ENCODE measurements at places on chromosomes 5 and 9.
A peak's percentile ranks its signal among the peaks of the same experiment; 100 is the strongest.

- no peak for DNase-seq
These were observed 15.6 kb downstream of the TEX53 start for GRCh38 chr9:114641967-114642366.

- no peak for DNase-seq
These were observed 42.7 kb downstream of the DDX31 start for GRCh38 chr9:132627106-132627505.

GRCh38 chr5:138974227-138975063 lies 99.3 kb upstream of the LRRTM2 start:
- DNase-seq: no peak

DNA sequence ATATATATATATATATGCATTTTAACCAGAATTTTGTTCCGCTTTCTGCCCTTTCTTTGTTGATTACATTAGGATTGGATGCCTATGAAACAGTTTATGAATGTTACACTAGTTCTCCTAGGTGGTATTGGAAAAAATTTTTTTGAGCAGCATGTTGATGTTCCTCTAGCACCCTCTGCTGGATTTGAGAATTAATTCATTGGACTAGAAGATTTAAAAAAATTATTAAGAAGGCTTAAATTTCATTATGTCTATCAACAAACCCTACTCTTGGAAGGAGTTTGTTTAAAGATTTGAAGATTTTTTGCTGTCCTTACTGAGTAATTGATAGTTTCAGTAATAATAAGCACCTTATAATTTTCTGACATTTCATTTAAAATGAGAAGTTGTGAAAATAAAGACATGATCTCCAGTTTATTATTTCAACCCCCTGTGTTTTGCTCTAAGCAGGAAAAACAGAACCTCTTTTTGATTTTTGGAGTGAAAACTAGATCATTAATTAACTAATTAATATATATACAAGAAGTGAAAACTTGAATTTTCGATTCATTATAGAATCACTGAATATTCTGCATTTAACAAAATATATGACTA lies 89.6 kb downstream of the CCDC171 start:
- DNase-seq: peak; percentile 5

DNA sequence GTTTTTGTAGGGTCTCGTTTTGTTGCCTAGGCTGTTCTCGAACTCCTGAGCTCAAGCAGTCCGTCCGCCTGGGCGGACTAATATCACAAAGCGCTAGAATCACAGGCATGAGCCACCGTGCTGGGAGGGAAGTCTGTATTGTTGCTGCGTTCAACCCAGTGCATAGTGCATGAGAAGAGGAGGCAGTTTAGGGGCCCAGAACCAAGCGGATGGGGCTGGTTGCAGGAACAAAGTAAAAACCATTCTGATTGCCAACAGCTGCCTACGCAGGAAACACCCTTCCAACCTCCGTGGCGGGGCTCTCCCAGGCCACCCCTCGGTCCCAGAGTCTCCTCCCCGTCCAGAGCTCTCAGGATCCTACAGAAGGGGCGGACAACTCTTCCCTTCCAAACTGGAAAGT lies 87.1 kb downstream of the ANXA2R start:
- DNase-seq: no peak

- no peak for DNase-seq
These were observed 5.9 kb upstream of the EGR1 start for GRCh38 chr5:138459311-138459933.

GRCh38 chr9:91001146-91001611 lies 199.6 kb downstream of the SYK start:
- peak; percentile 71 for DNase-seq

- DNase-seq: no peak
These were observed 95.2 kb downstream of the SNX18 start for GRCh38 chr5:54612711-54613110.

DNA sequence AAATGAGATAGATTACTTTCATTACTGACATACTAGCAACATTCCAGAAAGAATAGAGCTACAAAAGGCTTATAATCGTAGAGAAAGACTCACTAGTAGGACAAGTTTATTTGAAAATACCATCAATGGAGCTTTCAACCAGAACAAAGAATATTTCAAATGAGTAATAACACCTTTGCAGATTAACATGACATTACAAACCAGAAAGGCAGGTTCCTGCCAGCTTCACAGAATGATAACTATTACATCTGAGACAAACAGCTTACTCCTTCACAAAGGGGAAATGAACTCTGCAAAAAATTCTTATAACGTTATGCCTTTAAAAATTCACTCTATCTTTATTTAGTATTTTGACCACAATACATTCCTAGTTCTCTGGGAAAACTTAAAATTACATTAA lies 103.1 kb downstream of the EPB41L4A start:
- DNase-seq: no peak

GRCh38 chr5:170300361-170301013 lies 2.9 kb upstream of the LCP2 start:
- no peak for DNase-seq

DNA sequence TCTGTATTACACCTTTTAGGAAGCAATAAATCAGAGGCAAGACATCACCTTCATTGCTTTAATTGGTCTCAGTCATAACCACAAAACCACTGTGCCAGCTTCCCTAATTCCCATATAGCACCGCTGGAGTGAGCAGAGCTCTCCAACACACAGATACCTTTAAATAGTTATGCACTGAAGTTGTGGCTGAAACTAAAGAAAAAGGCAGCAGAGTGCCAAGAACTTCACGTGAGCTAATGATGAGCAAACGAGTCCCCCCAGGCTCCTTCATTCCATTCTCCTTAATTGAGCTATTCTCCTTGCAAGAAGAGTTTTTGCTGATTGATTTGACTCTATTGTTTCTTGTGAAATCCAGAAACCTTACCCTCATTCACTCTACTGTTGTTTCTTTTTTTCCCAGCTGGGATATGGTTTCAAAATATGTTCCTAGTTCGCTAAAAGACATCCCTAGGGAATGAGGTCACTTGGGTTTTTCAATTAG lies 501.5 kb downstream of the SPATA31D1 start:
- DNase-seq: peak; percentile 44

GRCh38 chr5:11427569-11427968 lies 476.7 kb downstream of the CTNND2 start:
- no peak for DNase-seq

DNA sequence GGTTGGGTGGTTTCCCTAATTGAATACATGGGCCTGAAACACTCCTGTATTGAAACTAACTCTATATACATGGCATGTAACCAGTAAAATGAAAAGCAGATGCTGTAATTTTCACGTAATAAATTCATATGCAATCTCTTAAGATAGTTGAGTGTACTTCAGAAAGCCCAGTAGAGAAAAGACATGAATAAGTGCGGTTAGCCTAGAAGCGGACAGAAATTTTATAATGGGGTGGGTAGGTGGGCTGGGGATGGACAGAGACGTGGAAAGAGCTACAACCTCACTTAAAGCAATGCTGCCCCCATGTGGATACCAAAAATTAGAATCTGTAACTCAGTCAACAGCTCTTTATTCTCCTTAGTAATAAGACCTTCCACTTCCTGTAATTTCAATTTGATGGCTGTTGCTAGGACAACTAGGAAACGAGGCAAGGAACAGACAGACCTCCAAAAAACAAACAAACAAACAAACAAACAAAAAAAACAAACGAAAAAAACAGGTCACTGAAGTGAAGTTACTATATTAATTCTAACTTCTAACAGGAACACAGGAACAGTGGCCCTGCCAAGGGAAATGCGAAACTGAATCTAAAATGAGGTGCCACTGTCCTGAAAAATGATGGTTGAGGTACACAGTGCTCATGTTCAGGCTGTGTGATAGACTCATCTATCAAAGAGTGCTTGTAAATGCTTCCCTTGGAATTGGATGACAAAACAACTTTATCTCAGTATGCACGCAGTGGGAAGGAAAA lies 103.4 kb upstream of the GNA14 start:
- DNase-seq: peak; percentile 53

GRCh38 chr9:105449081-105449480 lies 1.2 kb downstream of the FSD1L start:
- peak; percentile 21 for DNase-seq

- DNase-seq: no peak
These were observed 2.9 kb downstream of the BAAT start for GRCh38 chr9:101381833-101382342.

- DNase-seq: no peak
These were observed 158.5 kb downstream of the RGS3 start for GRCh38 chr9:113621980-113622379.

- DNase-seq: no peak
These were observed 6.6 kb downstream of the FBP1 start for GRCh38 chr9:94632737-94633136.

GRCh38 chr5:147690595-147690994 lies 91.9 kb downstream of the JAKMIP2 start:
- DNase-seq: peak; percentile 44

- peak; percentile 49 for DNase-seq
These were observed 21.1 kb downstream of the BASP1 start for GRCh38 chr5:17238521-17239041.

DNA sequence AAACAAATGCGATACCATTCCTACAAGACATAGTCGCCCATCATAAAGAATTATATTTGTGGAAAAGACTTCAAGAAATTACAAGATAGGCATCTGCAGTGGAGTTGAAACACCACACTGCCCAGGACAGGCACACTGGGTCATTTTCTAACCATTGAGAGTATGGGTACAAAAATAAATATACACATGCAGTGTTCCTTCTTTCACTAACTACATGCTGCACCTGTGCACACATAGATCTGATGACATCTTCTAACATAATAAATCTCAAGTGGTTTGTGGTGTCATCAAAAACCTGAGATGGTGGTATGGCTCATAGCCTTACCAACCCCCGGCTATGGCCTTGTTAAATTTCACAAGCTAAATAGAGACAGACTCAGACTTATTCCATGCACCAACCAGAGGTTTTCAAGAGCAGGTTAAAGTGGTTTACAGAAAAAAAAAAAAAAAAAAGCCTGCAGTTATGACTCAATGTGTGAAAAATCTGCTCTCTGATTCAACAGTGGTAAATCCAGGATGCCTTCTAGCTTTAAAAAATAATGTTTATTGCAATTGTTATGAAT lies 12.4 kb upstream of the NFIB start:
- DNase-seq: peak; percentile 26

GRCh38 chr9:87862536-87863268 lies 20.0 kb upstream of the SPATA31E1 start:
- DNase-seq: peak; percentile 85

- no peak for DNase-seq
These were observed 666.9 kb upstream of the KLF4 start for GRCh38 chr9:108156270-108156998.

- DNase-seq: no peak
These were observed 289.7 kb downstream of the OSTF1 start for GRCh38 chr9:75378036-75378435.

DNA sequence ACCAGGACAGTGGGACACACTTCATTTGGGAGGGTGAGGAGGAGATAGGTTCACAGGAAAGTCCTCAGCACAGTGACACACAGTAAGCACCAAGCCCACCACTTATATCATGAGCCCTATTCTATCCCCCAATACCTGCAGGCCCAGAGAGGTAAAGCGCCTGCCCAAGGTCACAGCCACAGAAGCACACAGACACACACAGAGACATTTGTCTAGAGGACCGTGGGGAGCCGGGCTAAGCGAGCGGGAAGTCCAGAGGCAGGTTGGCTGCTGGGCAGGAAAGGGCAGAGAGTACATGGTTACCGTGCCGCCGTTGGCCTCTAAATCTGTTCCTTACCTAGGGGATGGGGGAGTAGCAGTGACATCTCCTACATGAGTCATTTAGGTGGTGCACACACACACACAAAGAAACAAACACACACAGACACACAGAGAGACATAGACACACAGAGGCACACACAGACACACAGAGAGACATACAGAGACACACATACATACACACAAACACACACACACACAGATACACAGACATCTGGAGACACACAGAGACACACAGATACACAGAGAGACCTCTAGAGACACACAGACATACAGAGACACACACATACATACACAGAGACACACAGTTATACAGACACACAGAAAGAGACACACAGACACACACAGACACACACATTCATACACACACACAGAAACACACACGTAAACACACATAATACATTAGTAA lies 15.9 kb upstream of the DUSP1 start:
- DNase-seq: no peak

- no peak for DNase-seq
These were observed 854.3 kb upstream of the DMAC1 start for GRCh38 chr9:8653855-8654254.

DNA sequence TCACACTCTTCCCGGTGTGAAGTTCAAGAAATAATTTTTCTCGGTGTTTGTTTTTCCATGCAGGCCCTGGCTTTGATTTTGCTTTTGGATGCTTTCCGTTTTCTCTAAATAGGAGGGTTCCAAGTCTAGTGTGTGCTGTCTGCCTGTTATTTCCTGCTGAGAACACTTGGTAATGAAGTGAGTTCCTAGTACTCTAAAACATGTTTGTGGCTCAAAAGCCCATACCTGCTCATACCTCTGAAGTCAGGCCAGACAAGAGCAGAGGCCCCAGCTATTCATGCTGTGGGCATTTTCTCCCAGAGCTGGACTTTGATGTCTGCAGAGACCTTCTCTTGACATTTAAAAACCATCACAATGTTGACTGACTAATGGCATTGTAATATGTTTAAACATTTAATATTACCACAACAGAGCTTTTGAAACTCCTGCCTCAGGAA lies 211.2 kb downstream of the GOLPH3 start:
- DNase-seq: peak; percentile 59

DNA sequence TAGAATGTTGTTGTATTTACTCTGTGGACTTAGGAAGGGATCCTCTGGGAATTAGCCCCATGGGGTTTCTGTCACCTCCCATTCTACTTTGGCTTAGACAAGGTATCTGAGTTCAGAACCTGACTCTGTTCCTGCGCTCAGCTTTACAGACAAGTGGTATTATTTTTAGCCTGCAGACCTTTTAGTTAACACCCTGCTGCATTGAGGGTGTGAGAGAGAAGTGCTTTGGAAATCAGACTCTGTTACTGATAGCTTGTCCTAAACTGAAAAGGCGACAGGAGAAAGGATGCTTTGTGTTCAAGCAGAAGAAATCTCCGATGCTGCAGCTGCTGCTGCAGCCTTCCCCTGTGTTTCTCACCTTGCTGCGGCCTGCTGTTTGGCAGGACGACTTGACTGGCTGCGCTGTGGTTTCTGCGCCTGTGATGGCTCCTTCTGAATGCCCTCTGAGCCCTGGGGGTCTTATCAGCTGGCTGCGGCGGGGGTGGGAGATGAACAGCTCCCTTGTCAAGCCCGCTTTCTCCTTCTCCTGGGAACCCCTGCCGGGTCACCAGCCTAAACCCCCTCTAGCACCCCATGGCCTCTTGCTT lies 61.9 kb downstream of the PGM5 start:
- DNase-seq: no peak

- DNase-seq: no peak
These were observed 52.3 kb upstream of the JMY start for GRCh38 chr5:79183617-79184016.

GRCh38 chr5:28065656-28066055 lies 1027.3 kb upstream of the CDH9 start:
- no peak for DNase-seq

DNA sequence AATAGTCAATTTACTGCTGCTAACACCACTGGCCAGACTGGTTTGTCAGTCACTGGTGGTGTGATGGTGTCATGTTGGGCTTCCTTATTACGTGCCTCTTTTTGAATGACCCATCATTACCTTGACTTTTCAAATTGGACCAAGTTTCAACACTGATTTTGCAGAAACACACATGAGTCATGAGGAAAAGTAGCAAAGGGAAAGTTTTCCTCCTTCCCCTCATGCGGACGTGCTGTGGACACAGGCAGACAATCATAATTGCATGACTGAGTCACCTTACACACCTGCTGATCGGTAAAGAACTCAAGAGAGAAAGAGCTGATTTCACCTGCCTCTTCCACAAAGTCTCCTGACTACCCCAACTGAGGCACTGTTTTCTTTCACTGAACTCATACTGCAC lies 324.5 kb downstream of the ARRDC3 start:
- DNase-seq: peak; percentile 38

- DNase-seq: no peak
These were observed 346.9 kb downstream of the ZSWIM6 start for GRCh38 chr5:61678966-61679365.

Measured in kidney glomerular epithelial cell (primary cell).